ENCODE measurements at places on chromosomes 12 and 14. TPM values are rescaled to one million over a fixed set of nuclear protein-coding genes. Genes with fewer than 3 reads are reported as not detected.

DNA sequence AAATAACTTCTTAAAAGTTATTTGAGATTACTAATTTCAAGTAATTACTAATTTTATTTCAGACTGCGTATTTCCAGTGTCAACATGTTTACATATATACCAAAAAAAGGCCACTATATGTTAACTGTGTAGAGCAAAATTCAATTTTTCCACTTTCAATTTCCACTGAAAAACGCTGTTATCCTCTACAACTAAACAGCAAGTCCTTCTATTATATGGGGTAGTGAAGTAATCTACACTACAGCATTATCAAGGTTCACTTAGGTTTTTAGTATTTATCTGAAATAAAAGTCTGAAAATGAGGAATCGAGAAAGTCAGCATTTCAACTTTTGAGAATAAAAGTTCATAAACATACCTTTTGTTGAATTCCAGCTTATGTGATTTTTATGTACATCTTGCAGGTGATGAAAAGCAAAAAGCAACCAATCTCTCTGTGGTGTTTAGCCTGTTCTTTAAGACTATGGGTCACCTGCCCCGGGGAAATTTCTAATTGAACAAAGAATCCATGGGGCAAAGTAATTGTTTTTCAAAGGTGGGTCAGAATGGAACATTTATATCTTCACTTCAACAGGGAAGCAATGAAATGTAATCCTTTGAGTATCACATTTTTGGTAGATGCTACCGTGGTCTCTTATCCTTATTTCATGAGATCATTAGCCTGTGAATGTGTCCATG, 3.3 kb downstream of the BTG1 start:
- no peak for DNase-seq

DNA sequence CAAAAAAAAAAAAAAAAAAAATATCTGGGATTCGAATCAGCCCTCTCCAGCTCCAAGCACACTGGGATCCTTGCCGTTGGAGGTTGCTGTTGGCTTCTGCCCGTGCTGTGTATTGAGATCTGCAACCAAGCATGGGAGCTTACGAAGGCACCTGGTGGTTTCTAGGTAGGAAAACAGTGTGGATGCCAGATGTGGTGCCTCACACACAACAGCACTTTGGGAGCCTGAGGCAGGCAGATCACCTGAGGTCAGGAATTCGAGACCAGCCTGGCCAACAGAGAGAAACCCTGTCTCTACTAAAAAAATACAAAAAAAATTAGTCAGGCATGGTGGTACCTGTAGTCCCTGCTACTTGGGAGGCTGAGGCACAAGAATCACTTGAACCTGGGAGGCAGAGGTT, 47.4 kb downstream of the ATF7 start:
- DNase-seq, result no peak

- peak; percentile 29 for DNase-seq
Measured at GRCh38 chr14:92362781-92363235, 39.8 kb downstream of the SLC24A4 start.

- no peak for DNase-seq
Measured at GRCh38 chr14:104243200-104243599, 104.8 kb downstream of the KIF26A start.

DNA sequence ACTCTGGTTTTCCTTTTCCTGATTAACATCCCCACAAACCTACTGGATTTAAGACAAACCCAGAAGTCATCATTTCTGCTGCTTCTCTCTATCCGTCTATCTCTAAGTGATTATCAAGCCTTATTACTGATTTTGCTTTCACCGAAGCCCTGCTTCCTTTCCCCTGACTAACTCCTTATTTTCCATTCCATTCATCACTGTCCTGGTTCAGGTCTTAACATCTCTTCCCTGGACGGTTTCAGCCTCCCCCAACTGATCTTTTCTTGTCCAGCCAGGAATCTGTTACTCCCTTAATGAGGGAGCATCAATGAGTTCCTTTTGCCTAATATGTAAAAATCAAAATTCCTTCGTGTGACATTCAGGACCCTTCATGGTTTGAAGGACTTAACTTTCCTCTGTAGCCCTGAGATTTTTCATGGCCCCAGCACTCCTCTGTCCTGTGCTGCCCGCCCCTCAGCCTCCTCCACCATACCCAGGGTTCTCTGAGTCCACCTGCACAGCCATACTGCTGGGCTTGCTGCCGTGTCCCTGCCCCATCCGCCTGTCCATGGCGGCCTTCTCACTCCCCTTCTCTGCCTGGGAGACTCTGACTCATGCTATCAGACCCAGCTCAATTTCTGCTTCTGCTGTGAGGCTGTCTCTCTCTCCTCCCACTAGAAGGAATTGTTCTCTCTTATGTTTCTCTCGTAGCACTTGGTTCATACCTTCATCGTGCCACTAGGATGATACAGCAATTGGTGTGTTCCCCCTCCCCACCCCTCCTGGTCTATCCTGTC, 167.8 kb upstream of the HIF1A start:
- no peak for DNase-seq

- DNase-seq, result no peak
Measured at GRCh38 chr14:71734076-71734475, 198.2 kb upstream of the RGS6 start.

DNA sequence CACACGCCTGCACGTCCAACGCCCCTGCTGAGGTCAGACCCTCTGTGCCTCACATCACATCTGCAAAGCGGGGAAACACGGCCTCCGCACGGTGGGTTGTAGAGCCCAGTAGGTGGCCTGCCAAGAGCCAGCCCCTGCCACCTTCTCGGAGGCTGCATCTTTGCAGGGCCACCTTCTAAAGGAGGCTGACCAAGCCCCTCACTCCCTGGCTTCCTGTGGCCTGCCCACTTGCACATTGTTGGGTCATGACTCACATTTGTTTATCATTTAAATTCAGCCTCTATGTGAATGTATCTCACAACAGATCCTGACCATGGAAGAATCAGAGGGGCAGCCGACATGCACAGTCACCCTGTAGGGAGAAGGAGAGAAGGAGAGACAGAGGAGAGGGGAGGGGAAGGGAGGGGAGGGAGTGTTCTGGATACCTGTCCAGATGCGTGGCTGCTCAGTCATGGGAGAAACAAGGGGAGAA, 319.5 kb upstream of the DIO3 start:
- DNase-seq, result no peak

DNA sequence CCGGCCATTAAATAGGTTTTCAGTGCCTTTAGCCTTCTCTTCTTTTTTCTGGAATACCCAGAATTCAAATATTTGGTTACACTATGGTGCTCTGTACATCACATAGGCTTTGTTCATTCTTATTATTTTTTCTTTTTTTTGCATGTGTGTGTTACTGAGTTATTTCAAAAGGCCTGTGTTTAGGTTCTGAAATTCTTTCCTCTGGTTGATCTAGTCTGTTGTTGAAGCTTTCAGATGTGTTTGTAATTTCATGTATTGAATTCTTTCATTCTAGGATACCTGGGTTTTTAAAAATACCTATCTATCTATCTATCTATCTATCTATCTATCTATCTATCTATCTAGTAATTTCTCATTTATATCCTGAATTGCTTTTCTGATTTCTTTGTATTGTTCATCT, 66.9 kb downstream of the FBXO33 start:
- no peak for DNase-seq

GRCh38 chr14:84809158-84809557, 720.8 kb upstream of the FLRT2 start:
- DNase-seq, result no peak

- no peak for DNase-seq
Measured at GRCh38 chr12:76546889-76547288, 12.7 kb downstream of the OSBPL8 start.

GRCh38 chr12:92987846-92988621, 58.9 kb upstream of the EEA1 start:
- DNase-seq, result no peak

DNA sequence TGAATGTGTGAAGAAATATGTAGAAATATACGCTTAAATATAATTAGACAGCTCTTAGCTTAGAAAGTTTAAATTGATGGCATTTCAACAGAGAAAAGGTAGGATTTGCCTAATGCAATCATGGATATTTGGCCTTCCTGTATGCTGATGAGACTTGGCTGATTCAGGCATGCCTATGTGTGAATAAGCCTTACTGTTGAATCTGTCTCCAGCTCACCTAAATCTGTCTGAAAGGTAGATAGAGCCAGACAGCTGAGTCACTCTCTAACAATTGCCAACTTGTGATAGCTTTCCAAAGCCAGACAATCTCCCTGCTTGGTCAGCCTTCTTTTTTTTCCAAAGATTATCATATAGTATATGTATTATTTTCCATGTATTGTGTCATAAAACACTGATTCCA, 92.8 kb upstream of the FLRT2 start:
- no peak for DNase-seq

- no peak for DNase-seq
Measured at GRCh38 chr14:34062353-34062973, 111.6 kb upstream of the EGLN3 start.

DNA sequence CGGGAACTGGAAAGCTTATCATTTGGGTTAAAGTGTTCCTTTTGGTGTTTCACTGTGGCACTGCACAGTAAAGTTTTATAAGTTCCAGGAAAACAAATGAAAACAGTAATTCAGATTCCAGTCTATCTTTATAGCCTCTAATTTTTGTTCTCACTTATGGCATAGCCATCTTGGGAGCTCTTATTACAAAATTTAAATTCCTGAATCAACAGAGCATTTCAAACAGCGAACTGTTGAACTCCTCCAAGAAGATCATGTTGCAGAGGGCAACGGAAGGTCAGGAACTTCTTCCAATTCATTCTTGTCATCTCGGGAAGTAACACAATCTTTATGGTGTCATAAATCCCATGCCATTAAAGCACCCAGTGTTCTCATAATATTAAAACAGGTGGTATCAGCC, 229.1 kb downstream of the KCNC2 start:
- no peak for DNase-seq

DNA sequence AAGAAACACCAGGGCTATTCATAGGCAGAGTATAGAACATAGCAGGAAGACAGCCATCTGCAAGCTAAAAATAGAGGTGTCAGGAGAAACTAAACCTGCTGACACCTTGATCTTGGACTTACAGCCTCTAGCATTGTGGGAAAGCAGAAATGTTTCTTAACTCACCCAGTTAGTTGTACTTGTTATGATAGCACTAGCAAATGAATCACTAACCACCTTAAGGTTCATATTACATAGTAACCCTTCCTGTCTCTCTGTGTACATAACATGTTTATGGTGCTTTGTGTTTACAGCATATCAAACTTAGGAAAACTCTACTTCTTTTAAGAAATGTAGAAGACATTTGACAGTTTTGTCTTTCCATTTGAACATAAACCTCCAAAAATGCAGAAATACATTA, 1031.3 kb downstream of the FSCB start:
- no peak for DNase-seq

DNA sequence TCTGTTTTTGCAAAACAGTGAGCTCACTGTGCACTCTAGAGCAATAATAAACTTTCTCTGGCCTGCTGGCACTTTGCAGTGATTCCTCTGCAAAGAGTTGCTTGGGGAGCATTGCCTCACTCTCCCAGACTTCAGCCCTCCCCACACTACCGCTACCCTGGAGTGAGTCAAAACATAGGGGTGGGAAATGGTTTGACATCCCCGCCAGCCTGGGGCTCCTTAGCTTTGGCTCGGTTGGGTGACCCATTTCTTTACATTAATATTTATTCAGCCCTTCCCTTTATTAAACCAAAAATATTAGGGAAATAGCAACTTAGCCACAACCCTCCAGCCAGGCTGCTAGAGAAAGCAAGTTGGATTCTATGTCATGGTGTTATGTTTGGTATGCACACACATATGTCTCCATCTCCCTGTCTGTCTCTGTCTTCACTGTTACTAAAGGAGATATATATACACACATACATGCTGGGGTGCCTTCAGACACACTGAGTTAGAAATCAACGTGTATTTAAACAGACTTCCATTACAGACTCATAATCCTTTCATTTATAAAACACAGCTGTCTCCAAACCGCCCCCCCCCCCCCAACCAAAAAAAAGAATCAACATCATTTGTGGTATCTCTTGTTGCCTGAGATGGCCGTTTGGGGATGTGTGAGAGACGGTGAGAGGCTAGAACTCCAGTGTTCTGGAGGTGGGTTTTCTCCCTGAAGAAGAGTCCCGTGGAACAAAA, 3.4 kb upstream of the IRF2BPL start:
- no peak for DNase-seq

DNA sequence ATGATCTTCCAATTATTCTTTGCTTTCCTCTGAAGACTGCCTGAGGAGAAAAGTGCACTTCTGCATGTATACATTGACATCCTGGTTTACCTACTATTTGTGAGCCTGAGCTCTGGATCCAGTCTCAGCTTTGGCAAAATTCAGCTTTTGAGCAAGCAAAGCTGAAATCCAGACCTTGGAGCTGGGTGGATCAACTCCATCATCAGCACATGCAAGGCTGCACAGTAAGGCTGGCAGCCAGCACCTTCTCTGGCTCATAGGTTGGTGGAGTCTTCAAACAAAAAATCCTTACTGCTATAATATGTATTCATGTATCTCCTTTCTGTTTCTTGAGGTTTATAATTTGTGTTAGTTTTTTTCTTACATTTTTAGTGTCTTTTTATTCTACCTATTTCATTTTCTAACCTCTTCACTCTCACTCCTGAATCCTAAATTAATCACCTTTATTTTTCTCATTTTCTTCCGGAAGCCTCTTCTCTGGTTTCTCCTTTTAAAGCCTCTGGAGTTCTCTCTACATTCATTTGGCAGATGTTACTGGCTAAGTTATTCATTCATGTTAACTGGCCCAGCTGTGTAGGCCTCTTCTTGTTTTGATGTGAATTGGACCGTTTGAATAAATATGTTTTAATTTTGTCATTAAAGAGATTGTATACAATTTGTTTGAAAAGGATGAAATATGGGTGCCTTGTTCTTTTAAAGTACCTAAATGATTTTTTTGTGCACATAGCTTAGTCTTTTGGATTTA, 224.8 kb downstream of the DACT1 start:
- no peak for DNase-seq

- DNase-seq, result no peak
Measured at GRCh38 chr14:40164083-40164482, 731.9 kb upstream of the FBXO33 start.

DNA sequence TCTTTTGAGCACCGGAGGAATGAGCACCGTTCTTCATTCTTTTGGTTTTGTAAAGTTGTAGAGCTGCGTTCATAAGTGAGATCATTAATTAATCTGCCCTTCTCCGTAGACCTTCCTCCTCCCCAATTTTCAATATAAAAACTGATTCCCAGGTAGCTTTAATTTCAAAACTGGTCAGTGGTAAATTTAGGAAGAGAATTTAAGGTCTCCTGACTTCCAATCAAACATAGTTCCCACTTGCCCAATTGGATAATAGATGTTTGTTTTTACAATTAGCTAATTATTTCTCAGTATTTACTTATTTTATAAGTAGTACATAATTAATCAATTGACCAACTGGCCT, 27.2 kb upstream of the YBX3 start:
- DNase-seq, result no peak

GRCh38 chr12:47352067-47352466, 272.3 kb upstream of the AMIGO2 start:
- DNase-seq, result no peak

GRCh38 chr14:104558231-104559027, 21.1 kb upstream of the C14orf180 start:
- no peak for DNase-seq

The B3GNT4 gene
- 7.2 TPM for total RNA-seq

The KRT77 gene
- total RNA-seq, result not detected

The CLEC4D gene
- not detected for total RNA-seq

The PDE3A gene
- 7.8 TPM for total RNA-seq

The TMTC1 gene
- 40.4 TPM for total RNA-seq

The TEAD4 gene
- 0.94 TPM for total RNA-seq

The RNASE13 gene
- total RNA-seq, result not detected

The LRFN5 gene
- 93.0 TPM for total RNA-seq
